Upper lobe of right lung (tissue), 1 donor: ENCODE measurements at places on chromosomes 3 and 15. TPM values are rescaled to one million over a fixed set of nuclear protein-coding genes. Genes with fewer than 3 reads are reported as not detected.

Gene A4GNT
- not detected for total RNA-seq

Gene FEZF2
- total RNA-seq = not detected

Gene VPS18
- total RNA-seq = 24.5 TPM

Gene EFHB
- 0.90 TPM for total RNA-seq

Gene TM6SF1
- total RNA-seq = 25.4 TPM

Gene GRAMD2A
- total RNA-seq = 27.4 TPM

Gene NEK10
- 0.49 TPM for total RNA-seq

Gene VIPR1
- 184 TPM for total RNA-seq

Gene RASGRF1
- total RNA-seq = 105 TPM

Gene LRRIQ4
- total RNA-seq = 0.29 TPM

Gene MBD4
- 36.4 TPM for total RNA-seq

Gene C3orf22
- not detected for total RNA-seq
